Activated CD8-positive, alpha-beta T cell treated with anti-CD3 and anti-CD28 coated beads for 36 hours (primary cell): ENCODE measurements at places on chromosomes 3 and 15. TPM values are rescaled to one million over a fixed set of nuclear protein-coding genes. Genes with fewer than 3 reads are reported as not detected.

ATP8B4 gene
- total RNA-seq: 5.8 TPM

DNA sequence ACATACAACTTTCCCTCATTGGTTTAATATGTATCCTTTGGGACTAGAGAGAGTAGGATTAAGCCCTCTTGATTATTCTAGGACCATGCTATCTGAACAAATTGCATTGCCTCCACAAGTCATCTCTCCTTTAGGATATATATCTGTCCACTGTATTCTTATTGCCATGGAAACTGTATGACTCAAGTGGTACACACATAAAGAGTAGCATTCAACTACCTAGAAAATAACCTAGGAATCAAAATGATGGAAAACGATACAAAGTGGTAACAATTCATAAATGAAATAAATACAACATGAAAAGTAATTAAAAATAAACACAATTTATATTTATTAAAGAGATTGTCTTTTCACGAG, 212.1 kb upstream of the P2RY1 start:
- DNase-seq: no peak

SUSD5 gene
- not detected for total RNA-seq

CCDC39 gene
- total RNA-seq: not detected

CISH gene
- 307 TPM for total RNA-seq

DNA sequence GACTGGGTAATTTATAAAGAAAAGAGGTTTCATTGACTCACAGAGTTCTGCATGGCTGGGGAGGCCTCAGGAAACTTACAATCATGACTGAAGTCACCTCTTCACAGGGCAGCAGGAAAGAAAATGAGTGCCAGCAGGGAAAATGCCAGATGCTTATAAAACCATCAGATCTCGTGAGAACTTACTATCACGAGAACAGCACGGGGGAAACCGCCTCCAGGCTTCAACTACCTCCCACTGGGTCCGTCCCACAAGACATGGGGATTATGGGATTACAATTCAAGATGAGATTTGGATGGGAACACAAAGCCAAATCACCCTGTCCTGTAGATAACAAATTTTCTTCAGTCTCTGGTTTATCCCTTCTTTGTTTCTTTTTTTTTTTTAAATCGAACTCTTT, 31.0 kb upstream of the AVEN start:
- no peak for DNase-seq

DNA sequence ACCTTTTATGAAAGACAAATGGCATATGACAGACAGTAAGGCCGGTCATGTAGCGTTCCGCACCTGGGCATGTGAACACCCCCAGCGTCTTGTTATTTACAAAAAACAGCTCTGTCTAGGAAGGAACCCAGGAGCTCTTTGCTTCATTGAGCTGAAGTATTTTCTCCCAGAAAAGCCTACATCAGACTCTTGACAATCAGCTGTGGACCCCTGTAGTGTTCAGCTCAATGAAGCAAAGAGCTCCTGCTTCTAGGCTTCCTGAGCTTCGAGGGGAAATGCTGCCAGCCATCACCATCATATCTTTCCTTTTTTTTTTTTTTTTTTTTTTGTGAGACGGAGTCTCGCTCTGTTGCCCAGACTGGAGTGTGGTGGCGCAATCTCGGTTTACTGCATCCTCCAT, 4.1 kb downstream of the ASB14 start:
- no peak for DNase-seq

LARP6 gene
- total RNA-seq: 0.41 TPM

- no peak for DNase-seq
Observed at GRCh38 chr15:41885841-41886240, 8.0 kb downstream of the SPTBN5 start.

GRCh38 chr15:87863152-87863551, 393.4 kb downstream of the NTRK3 start:
- DNase-seq: no peak

DNA sequence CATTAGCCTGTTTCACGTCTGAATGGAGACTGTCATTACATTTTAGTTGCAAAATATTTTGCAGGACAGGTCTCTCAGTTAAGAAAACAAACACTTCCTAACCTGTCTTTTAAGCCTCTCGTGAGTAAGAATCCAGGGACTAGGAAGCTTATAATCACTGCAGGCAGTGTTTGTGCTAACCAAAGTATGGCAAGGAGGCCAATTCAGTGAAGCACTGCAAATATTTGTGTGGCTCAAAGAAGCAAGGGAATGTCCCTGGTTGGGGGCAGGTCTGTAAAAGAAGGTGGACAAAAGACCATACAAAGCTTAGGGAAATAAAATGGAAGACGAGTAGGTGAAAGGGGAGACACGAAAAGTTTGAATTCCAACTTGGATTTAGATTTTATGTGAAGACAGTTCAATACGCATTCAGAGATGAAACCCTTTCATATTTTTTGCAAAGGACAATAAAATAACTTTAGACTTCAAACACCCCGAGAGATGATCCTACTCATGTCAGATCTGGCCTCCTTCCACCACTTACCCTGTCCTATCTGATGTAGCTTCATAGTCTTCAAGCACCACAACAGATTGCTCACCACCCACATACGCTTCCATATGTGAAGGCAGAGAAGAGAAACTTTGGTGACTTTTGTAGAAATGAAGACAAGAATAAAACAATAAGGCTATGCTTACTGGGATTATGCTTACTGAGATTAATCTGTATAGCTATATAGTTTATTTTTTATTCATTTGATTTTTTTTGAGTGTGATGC, 240.9 kb downstream of the TUSC7 start:
- DNase-seq: no peak

DNA sequence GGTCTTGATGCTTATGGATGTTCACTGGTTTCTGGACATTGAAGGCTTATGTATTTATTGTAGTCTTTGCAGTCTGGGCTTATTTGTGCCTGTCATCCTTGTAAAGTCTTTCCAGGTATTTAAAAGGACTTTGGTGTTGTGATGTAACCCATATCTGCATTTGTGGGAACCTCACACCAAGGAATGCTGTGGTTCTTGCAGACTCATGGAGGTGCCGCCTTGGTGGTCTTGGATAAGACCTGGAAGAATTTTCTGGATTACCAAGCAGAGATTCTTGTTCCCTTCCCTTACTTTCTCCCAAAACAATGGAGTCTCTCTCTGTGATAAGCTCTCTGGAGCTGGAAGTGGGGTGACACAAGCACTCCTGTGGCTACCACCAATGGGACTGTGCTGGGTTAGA, 363.5 kb upstream of the NECTIN3 start:
- no peak for DNase-seq

VPS8 gene
- 33.3 TPM for total RNA-seq

GRCh38 chr3:11407644-11408043, 135.4 kb downstream of the ATG7 start:
- no peak for DNase-seq

SLMAP gene
- 45.8 TPM for total RNA-seq

DNA sequence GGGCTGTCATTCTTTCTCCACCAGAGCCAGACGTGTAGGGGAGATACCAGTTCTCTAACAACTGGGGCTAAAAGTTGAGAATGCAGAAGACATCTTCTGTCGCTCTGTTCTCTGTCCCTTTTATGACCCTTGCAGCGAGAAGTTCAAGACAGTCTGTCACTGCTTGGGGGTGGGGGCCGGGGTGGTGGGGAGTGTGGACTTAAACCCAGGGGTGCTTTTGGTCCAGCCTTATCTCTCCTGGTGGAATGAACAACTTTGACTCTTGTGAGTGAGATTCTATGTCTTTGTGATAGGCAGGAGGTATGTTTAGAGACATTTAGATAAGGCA, 767 bp upstream of the APOD start:
- no peak for DNase-seq

- no peak for DNase-seq
Observed at GRCh38 chr3:196974661-196975060, 6.0 kb upstream of the PIGZ start.

CSPG5 gene
- 0.54 TPM for total RNA-seq

DNA sequence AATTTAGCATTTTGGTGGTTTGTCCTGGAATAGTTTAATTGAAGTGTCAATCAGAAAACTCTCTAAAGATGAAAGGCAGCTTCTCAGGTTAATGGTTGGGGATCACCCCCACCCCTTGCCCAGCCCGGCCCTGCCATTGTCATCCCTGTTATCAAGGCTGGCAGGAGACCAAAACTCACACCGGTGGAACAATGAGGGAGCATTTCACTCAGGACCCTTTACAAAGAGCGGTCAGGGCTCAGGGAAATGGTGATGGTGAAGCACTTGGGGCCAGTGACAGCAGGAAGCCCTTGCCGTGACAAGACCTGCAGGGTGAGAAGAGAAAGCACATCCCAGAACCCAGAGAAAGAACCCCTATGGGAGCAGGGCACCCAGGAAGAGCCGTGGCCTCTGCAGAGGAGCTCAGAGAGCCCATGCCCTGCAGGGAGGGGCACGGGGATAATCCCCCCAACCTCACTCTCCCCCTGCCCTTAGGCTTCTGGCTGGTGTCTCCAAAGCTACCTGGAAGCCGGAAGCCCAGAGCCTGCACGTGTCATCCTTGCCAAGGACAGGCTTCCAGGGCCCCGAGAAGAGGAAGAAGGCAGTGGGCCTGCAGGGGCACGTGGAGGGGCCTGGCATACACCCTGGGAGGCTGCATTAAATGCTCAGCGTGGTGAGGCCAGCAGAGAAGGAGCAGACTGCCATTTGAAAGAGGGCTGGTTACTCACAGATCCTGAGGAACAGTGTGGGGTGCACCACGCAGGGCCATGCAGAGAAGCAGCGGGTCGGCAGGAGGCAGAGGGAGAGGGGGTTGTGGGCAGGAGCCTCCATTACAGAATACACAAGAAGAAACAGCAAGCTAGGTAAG, 80.6 kb upstream of the PRR20G start:
- DNase-seq: no peak

GRCh38 chr3:11574981-11575669, 68.6 kb downstream of the VGLL4 start:
- DNase-seq: no peak

FBXO40 gene
- not detected for total RNA-seq

ARGFX gene
- not detected for total RNA-seq

DNA sequence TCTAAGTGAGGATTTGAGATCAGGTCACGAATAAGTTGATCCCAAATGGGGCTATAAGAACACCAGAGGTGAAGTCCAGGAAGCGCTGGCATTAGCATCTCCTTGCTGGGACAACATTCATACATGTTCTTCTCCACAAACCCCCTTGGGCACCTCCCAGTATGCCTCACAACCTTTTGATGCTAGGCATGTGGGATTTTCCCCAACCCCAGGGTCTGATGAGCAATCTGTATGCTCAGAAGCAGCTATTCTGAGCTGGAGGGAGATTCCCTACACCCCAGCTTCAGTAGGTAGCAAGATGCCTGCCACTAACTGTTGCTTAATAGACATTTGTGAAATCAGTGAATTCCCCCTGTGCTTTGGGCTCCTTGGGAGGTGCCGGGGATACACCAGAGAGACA, 32.2 kb downstream of the SLC6A11 start:
- DNase-seq: peak; percentile 63

DNA sequence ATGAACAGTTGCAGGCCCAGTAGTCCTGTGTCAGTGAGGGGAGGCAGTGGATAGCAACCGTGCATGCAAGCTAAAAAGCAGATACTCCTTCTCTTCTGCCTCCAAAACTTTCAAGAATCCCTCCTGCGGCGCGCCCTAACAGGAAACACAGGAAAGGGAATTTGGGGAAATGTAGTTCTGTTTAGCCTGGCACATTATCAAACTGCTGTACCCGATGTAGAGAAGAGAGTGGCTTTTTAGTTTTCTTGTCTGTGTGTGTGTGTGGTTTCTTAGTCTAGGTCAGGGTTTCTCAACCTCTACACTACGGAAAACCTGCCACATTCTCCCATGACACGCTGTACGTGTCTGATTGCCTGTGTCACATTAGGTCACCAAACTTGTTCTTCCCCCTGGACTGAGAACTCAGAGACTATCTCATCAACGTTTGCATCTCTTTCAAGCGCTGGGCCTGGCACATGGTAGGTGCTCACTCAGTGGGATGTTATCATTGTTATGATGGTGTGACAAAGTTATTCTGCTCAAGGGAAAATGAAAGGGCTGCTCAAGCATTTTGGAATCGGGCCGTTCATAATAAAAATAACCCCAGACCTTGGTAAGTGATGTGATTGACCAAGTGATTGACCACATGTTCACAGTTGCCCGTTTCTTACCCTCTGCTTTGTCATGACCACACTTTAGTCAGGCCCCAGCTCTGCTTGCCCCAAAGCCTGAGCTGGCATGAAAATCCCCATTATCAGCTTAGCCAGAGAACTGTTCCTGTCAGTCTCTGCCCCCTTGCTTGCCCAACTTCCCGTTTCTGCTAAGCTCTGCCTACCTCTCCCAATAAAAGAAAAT, 33.2 kb downstream of the TM4SF4 start:
- peak; percentile 35 for DNase-seq

DNA sequence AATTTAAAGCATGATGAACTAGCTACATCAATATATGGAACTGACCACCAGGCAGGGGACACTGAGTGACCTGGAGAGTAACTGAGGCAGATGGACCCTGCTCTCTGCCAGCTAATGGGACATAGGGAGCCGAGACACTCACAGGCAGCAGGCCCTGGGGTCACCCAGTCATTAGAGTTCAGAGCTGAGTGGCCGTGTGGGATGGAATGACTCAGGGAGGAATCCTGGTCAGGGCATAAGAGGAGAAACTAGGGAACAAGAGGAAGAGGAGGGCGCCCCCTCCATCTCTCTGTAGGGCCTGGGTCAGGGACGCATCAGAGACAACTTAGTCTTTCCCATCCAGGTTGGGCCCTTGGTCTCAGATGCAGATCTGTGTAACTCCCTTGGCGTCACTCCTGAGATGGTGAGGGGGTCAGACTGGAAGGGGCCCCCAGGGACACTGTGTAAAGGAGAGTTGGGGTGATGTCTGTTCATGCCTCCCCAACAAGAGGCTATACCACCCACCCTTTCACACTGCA, 39.8 kb downstream of the CCDC12 start:
- no peak for DNase-seq

DNA sequence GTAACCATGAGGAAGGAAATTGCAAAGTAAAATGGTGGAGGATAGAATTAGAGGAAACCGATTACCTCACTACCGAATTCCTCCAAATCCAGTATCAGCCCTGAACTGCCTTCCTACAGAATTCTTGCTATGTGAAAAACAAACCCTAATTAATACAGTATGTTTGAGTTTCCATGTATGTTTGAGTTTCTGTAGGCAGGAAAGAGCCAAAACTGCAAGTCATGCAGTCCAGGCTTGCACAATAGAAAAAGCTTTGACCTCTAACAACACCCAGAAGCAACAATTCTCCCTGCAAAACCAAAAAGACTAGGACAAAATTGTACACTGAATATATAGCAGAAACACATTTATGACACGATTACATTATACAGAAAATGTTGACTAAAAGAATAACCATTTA, 614.8 kb downstream of the DIPK2A start:
- DNase-seq: no peak

CPLX3 gene
- total RNA-seq: not detected

MEIS2 gene
- not detected for total RNA-seq

DNA sequence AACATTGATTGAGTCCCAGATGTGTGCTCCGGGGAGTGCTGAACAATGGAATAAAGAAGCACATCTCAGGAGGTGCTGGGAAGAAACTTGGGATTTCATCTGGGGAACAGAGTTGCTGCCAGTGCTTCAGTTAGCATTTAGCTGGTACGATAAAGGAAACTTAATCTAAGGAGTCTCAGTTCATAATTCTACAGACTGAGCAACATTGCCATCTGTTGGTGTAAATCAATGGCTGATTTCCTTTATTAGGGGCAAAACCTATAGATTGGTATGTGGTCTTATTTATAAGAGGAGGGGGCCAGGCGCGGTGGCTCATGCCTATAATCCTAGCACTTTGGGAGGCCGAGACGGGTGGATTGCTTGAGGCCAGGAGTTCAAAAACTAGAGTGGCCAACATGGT, 8.9 kb downstream of the MKRN2OS start:
- DNase-seq: no peak
